GDM1 (cell line): ENCODE measurements at places on chromosomes 6 and 20.

GRCh38 chr6:35079311-35080000 is 61.7 kb downstream of the TCP11 start:
- DNase-seq = no peak

DNA sequence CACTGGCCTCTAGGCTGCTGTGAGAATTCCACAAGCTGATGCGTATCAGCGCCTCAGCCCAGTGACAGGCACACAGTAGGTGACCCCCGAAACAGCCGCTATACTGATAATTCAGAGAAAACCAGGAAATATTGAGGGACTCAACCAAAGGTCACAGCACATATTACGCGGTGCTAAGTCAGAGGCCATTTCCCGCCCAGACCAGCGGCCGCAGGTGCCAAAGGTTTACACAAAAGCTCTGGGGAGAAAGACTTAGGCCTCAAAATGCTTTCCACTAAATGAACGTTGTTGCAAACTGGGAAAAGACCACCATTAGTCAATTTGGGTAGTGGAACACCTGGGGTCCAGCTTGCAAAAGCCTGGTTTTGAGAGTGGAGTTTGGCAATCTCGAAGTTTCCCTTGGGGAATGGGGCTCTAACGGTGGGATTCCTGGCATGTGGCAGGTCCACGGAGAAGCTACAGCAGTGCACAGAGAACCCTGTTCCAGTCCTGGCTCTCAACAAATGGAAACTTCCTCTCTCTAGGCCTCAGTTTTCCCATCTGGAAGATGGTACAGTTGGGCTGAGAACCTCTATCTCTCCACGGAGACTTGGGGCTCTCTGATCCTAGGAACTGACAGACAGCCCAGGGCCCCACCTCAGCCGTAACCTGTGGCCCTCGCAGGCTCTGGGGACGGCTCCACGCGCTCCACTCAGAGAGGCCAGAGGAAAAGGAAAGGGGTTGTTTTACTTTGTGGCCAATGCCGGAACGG is 4.7 kb downstream of the NOL4L start:
- DNase-seq = no peak

GRCh38 chr6:53426667-53427270 is 78.0 kb upstream of the ELOVL5 start:
- DNase-seq = no peak

- DNase-seq = no peak
These were observed 94.5 kb upstream of the MARCKS start for GRCh38 chr6:113762641-113763040.

DNA sequence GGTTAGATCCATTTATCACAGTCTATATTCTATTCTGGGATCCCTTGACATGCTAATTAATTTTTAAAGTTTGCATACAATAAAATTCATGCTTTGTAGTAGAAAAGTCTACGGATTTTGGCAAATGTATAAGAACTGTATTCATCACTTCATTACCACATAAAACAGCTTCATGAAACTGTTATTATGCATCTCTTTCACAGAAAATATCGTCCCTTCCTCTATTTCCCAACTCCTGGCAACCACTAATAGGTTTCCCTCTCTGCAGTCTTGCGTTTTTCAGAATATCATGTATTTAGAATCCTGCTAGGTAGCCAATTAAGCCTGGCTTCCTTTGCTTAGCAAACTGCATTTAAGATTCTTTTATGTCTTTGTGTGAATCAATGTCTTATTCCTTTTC is 441.3 kb upstream of the RGS17 start:
- no peak for DNase-seq

- DNase-seq = no peak
These were observed 107.0 kb upstream of the EYS start for GRCh38 chr6:65814071-65814470.

DNA sequence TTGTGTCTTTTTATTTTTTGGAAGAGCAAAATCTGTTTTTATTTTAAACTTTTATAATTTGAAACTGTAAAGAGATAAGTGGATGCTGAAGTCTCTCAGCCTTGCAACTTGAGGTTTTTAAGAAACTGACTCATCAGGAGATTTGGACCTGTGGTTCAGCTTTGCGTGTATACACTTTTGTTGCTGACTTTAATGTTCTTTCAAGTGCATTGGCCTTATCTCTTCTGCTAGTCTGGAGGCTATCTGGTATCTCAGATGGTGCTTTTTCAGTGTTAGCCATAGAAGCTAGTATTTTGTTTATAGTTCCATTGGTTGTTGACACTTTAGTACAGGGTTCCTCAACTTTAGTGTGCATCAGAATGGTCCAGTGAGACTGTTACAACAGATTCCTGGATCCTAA is 504.0 kb upstream of the SPTLC3 start:
- DNase-seq = no peak

DNA sequence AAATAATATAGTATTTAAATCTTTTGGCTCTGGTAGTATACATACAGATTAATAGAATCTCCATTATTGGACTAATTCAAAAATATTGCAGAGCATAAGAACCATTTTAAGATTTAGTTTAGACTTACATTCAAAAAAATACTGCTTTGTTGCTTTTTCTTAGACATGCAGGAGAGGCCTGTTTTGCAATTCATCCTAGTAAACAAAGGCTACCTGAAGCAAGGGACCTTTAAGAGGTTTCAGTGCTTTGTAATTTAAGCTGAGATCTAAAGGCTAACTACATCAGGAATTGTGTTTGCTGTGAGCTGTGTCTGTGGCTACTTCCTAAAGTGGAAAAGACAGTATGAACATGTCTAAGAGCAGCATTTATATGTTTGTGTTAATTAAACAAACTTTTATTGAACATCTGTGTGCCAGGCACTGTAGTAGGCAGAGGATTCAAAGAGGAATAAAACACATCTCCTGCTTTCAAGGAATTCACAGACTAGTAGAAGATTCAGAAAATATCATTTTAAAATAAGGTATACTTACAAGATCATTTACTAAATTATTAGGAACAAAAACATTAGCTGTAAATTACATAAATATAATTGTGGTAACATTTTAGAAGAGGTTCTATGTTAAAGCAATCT is 29.1 kb upstream of the CALHM6 start:
- DNase-seq = no peak

DNA sequence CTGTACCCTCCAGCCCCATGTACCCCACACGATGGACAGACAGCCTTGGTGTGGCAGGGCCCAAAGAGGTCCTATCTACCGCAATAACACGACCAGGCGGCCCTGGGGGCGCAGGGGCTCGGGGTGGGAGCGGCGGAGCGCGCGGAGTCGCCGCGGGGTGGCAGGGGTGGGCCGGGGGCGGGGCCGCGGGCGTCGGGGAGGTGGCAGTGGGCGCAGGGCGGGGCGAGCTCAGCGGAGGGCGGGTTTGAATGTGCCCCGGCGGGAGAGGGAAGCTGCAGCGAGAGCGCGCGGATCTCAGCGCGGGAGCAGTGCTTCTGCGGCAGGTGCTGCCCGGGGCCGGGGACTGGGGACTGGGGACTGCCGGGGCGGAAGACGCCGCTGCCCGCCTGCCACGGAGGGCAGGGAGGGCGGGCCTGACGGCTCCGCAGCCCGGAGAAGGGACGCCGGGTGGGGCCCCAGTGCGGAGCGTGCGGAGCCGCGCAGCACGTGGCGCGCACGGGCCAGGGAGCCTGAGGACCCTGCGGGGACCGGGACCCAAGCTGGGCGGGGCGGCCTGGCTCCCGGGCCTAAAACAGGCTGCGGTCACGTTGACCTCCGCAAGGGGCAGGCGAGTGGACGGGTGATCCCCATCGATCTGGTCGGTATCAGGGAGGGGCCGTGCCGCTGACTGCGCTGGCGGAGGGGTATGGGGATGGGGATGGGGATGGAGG is at the start of gene SLC29A1:
SLC29A1 (plus strand) TSS at position 277 of the 710 bp plus-strand sequence. CDS start 3,719 bp downstream, outside the sequence.
- DNase-seq = peak; percentile 70

- DNase-seq = no peak
These were observed 357.3 kb downstream of the FOXA2 start for GRCh38 chr20:22226849-22227700.

GRCh38 chr20:33298391-33298790 is 15.4 kb downstream of the BPIFB1 start:
- DNase-seq = no peak

DNA sequence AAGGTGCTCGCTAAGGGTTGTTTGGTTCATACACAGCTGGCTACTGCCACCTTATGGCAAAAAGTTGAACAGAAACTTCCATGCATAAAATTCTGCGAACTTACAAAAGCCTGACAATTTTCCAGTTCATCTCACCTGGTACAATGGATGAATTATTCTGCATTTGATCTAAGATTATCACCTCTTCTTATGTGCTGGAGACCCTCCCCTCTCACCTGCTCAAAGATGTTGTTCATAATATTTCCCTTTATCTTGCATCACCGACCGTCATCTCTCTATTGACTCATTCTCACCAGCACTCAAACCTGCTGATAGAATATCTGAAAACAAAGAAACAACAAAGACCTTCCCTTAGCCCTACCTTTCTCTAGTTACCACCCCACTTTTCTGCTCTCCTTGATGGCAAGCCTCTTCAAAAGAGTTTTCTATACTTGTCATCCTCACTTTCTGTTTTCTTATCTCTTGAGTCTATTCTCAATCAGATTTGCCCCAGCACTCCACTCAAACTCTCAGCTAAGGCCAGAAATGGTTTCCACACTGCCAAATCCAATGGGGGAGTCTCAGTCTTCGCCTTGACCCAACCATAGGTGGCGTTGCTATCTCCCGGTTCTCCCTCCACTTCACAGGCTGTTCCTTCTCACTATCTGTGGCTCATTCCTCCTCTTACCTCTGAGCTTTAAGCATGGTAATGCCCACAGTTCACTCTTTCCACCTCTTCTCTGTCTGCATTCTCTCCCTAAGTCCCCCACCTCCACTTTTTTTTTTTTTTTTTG is 25.8 kb downstream of the SNRNP48 start:
- no peak for DNase-seq

GRCh38 chr20:32574296-32575226 is 10.6 kb downstream of the NOL4L start:
- DNase-seq = peak; percentile 71

DNA sequence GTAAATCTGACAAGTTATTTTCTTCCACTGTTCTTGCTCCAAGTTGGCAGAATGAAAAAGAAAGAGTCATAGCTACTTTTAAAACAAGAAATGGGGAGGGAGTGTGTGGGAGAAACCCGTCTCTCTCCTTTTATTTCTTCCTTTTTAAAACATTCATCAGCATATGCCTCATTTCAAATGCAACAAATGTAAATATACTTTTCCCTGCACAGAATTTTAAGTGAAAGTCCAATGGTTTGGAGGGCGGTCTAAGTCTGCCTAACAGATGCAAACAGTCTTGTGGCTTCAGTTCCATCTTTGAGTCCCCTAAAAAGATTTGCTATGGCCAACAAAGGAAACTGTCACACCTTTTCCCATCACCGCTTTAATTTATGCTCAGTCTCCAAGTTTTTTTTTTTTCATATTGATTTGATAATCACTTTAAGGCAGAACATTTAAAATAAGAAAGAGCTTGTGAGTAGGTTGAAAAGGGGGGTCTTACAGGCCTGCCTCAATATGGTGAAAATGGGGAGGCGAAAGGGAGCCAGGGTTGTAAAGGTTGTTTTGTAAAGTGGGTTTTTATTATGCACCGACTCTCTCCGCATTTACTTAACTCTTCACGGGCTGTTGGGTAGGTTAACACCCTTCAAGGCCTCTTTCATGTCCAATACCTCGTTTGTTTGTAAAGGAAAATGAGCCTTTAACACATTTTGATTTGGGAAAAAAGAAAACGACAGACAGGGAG is 4.6 kb downstream of the TFAP2D start:
- no peak for DNase-seq

GRCh38 chr6:142737368-142738034 is 207.5 kb downstream of the HIVEP2 start:
- DNase-seq = no peak

DNA sequence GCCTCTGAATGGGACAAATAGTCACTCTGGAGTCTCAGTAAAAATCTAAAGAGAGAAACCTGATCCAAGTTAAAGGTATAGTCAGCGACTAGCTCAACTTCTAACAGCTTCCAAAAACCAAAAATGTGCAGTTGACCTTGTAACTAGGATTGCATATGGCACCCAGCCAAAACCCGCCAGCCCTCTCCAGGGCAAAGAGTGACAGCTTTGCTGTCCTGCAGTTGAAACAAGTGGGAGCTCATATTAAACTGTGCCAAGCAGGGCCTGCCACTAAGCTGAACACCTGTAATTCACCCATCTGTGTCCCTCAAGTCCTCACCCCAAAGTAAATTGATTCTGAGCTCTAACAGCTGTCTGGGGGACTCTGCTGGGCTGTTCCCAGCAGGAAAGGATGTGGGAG is 695.3 kb downstream of the MAFB start:
- DNase-seq = no peak

GRCh38 chr20:50029697-50030461 is 47.1 kb downstream of the SNAI1 start:
- no peak for DNase-seq

GRCh38 chr6:139146317-139146726 is 11.4 kb downstream of the HECA start:
- no peak for DNase-seq

DNA sequence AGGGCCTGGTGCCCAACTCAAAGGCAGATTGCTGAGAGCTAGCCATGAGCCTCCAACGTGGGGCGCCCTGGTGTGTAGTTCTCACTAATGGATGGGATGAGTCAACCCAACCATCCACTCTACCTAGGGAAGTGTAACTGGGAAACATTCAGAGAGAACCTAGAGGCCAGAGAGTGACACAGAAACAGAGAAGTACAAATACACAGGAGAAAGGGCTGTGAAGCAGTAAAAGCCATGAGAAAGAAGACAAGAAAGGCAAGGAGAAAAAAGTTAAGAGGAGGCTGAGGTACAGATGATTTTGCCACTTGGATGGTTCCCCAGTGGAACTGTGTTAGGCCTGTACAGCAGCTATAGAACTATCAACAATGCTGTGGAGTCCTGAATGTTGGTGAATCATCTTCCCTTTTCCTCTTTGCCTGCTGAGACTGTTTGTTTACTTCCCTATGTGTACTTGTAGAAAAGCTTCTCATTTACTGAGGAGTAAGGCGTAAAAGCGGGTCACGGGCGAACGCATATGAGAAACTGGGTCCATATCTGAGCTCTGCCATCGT is 39.0 kb downstream of the MAN1A1 start:
- DNase-seq = no peak

DNA sequence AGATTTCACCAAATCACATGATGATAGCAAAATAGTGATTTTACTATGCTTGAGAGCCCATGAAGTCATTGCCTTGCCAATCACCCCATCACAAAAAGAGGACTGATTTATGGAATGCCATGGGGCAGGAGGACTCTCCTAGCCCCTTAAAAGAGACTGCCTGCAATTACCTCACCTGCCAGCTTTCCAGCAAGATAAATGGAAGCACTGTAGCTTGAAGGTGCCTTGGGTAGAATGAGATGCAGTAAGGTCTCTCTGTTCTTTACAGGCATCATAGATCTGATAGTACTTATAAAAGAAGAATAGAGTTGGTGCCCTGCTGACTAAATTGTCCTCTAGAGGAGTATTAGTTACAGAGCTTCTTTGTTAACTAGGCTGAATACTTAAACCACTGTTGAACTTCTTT is 242.3 kb downstream of the TMEM242 start:
- no peak for DNase-seq

- DNase-seq = no peak
These were observed 158.2 kb upstream of the IMPG1 start for GRCh38 chr6:76230711-76231110.

- DNase-seq = no peak
These were observed 48.6 kb downstream of the RAB44 start for GRCh38 chr6:36746251-36746650.

- peak; percentile 2 for DNase-seq
These were observed 143.4 kb downstream of the ADGRB3 start for GRCh38 chr6:68778356-68779020.
